ENCODE measurements at places on chromosomes 12 and 14. TPM values are rescaled to one million over a fixed set of nuclear protein-coding genes. Genes with fewer than 3 reads are reported as not detected.

GRCh38 chr14:79352076-79352630, 859.2 kb downstream of the DIO2 start:
- H3K4me1 ChIP-seq: no peaks in the 10 kb centered on the region
- H3K36me3 ChIP-seq: no peaks in the 10 kb centered on the region
- H3K4me3 ChIP-seq: no peak overlapping the region
- no peaks in the 10 kb centered on the region for H3K27me3 ChIP-seq
- no peak for DNase-seq

- H3K27me3 ChIP-seq: no peaks in the 10 kb centered on the region
- no peaks in the 10 kb centered on the region for H3K36me3 ChIP-seq
- no peaks in the 10 kb centered on the region for H3K4me1 ChIP-seq
- H3K27ac ChIP-seq: no peak overlapping the region
- no peak for DNase-seq
These were observed 204.6 kb upstream of the ALG10 start for GRCh38 chr12:33817713-33818112.

- H3K36me3 ChIP-seq: no peaks in the 10 kb centered on the region
- H3K4me1 ChIP-seq: no peaks in the 10 kb centered on the region
- no peaks in the 10 kb centered on the region for H3K27me3 ChIP-seq
These were observed 233.3 kb upstream of the FLRT2 start for GRCh38 chr14:85296456-85297210.

MTRFR gene
- 15.6 TPM for total RNA-seq

DNA sequence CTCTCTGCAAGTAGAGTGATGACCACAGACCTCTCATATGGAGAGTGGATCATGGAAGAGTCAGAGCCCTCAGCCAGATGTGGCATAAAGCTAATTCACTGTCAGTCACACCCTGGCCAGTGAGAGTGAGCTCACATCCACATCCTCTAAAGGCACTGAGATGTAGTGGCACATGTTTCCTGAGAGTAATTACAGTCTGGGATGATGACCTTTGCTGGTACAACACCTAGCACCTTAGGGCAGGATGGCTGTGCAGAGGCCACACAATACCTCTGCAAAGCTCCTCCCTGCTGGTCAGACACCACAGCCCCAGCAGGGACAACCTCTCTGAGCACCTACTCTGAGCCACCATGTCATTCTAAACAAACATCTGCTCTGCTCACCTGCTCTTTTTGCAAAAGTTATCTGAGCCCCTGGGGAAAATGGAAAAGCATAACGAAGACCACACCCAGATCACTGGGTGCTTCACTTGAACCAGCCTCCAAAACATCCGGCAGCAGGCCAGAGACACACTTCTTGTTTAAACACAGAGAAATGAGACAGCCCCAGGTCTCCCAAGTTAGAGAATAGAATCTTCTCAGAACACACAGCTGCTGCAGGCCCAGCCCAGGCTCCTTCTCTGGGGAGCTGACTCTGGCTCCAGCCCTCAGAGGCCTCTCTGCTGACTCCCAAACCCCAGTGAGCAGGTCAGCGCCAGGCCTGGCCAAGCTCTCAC, 30.3 kb downstream of the PITPNM2 start:
- peaks cover 28% of the 10 kb centered on the region for H3K4me1 ChIP-seq
- no peak overlapping the region for H3K4me3 ChIP-seq
- H3K27ac ChIP-seq: peak overlapping the region; percentile 59
- H3K36me3 ChIP-seq: no peaks in the 10 kb centered on the region

NDRG2 gene
- 275 TPM for total RNA-seq

GRCh38 chr14:60998617-60999016, 17.6 kb downstream of the SLC38A6 start:
- H3K27ac ChIP-seq: no peak overlapping the region
- DNase-seq: no peak
- H3K4me1 ChIP-seq: no peaks in the 10 kb centered on the region
- H3K27me3 ChIP-seq: no peaks in the 10 kb centered on the region
- H3K4me3 ChIP-seq: no peak overlapping the region
- H3K36me3 ChIP-seq: no peaks in the 10 kb centered on the region

- H3K4me3 ChIP-seq: no peak overlapping the region
- H3K36me3 ChIP-seq: no peaks in the 10 kb centered on the region
- H3K4me1 ChIP-seq: no peaks in the 10 kb centered on the region
- DNase-seq: no peak
- no peak overlapping the region for H3K27ac ChIP-seq
These were observed 223.4 kb upstream of the DIO2 start for GRCh38 chr14:80434574-80435321.

Data from transverse colon (tissue), 4 donors.